ENCODE measurements at places on chromosomes 1 and 21. TPM values are rescaled to one million over a fixed set of nuclear protein-coding genes. Genes with fewer than 3 reads are reported as not detected.

DNA sequence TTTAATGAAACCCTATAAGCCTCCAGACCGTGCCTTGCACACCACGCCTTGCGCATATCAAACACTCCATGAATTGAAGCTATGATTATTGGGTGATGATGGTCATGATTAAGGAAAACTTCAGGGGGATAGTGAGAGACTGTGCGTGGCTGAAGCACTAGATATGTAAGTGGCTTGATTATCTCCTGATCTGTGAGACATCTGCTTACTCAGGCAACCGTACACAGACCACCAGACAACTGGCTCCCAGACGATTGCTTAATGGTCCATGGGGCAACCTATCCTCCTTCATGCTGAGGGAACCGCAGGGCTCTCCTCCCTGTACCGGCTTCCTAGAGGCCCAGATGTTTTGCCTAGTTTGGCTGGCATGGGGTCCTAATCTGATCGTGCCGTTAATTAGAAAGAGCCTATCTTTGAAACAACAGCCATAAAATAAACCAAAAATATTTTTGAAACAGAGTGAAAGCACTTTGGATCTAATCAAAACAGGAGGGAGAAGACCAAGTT lies 51.6 kb downstream of the IRF2BP2 start:
- H3K4me1 ChIP-seq: peaks cover 17% of the 10 kb centered on the region
- no peak overlapping the region for H3K27ac ChIP-seq
- H3K27me3 ChIP-seq: no peaks in the 10 kb centered on the region
- no peak overlapping the region for H3K4me3 ChIP-seq
- DNase-seq: no peak

DNA sequence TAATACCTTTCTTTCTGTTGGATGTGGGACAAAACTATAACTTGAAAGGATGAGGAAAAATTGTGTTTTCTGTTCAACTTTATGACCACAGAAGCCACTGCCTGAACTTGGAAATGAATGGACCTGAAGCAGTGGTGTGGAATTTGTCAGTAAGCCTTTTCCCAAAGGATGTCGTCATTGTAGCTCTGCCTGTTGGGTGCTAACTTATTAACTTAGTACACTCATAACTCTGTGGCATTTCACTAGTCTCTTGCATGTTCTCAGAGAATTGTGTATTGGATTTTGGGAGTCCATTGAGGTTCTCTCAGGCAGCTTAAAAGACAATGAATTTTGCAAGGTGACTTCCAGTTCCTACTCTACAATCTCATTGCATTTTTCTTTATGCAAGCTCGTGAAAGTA lies 49.6 kb downstream of the KCNK2 start:
- no peak overlapping the region for H3K4me3 ChIP-seq
- no peaks in the 10 kb centered on the region for H3K4me1 ChIP-seq
- no peak for DNase-seq
- H3K36me3 ChIP-seq: no peaks in the 10 kb centered on the region

DNA sequence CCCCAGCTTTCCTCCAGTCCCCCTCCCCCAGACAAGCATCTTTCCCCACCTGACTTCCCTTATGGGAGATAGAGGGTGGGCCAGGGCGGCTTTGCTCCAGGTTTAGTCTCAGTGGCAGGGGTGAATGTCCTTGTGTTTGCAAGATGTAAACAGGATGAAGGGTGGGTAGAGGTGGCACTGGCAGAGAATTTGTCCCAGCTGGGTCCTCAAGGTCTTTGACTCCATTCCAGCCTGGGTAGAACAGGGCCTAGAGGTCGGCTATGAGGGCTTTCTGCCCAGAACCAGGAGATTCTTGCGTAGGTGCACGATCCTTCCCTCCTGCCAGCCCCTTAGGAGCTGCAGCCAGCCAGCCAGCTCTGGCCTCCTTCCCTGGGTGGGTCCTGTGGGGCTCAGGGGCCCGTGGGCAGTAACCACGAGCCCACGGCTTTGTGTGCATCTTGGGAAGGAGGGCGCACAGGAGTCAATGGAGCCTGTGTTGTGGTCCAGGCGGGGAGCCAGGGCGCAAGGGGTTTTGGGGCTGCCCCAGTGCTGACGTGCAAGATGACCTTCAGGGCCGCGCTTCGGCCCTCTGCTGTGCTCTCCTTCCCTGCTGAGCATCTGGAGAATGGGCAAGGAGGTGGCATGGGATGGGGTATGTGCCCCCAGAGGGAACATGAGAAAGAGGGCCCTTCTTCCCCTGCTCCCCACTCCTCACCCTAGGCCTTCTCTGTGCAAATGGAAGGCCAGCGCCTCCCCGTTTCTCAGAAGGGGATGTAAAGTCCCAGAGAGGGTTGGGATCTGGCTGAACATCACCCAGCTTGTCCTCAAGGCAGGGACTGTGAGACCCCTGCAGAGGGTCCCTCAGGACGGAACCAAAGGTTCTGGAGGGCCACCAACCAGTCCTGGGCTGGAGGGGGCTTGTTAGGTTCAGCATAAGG lies 15.7 kb downstream of the POU3F1 start:
- peaks cover 4% of the 10 kb centered on the region for H3K36me3 ChIP-seq
- no peak overlapping the region for H3K27ac ChIP-seq
- DNase-seq: no peak
- no peak overlapping the region for H3K4me3 ChIP-seq
- peaks cover 15% of the 10 kb centered on the region for H3K4me1 ChIP-seq

DNA sequence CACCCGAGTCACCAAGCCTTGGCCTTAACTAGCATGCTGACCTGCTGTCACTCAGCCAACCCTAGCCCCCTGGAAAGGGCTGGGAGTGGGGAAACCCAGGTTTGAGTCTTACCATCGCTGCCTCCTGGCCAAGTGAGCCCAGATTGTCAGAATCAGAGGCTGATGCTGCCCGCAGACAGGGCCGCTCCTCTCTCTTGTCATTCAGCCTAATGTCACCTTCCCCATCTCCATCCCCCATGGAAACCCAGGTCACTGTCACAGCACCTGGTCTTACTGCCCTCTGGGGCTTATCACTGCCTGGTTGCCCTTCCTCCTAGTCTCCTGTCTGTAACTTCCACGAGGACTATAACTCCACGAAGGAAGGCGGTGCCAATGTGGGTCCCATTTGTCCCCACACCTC lies 53.6 kb upstream of the CASZ1 start:
- no peaks in the 10 kb centered on the region for H3K4me1 ChIP-seq
- H3K27me3 ChIP-seq: no peaks in the 10 kb centered on the region
- DNase-seq: no peak
- H3K27ac ChIP-seq: no peak overlapping the region

- no peaks in the 10 kb centered on the region for H3K27me3 ChIP-seq
- no peaks in the 10 kb centered on the region for H3K36me3 ChIP-seq
- H3K27ac ChIP-seq: peak overlapping the region; percentile 68
- no peak overlapping the region for H3K4me3 ChIP-seq
- H3K4me1 ChIP-seq: peaks cover 71% of the 10 kb centered on the region
Observed at GRCh38 chr1:51642739-51643142, 25.8 kb downstream of the OSBPL9 start.

DNA sequence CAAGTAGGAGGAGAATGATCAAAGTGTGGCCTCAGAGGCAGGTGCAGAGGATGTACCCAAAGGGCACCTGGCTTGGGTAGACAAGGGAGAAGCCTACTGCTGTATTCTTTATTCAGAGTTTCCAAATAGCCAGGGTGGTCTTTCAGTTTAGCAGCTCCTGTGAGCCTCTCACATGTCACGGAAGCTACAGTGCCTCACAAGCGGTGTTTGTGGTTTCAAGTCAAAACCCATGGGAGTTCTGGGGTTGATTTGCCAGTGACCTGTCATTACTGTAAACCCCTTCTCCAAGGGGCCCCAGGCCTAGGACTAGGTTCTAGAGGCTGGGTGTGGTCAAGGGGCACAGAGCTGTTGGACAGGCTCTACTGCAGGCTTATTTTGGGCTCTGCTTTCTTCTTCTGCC lies 10.2 kb upstream of the IL10 start:
- no peaks in the 10 kb centered on the region for H3K36me3 ChIP-seq
- DNase-seq: no peak
- no peak overlapping the region for H3K4me3 ChIP-seq

DNA sequence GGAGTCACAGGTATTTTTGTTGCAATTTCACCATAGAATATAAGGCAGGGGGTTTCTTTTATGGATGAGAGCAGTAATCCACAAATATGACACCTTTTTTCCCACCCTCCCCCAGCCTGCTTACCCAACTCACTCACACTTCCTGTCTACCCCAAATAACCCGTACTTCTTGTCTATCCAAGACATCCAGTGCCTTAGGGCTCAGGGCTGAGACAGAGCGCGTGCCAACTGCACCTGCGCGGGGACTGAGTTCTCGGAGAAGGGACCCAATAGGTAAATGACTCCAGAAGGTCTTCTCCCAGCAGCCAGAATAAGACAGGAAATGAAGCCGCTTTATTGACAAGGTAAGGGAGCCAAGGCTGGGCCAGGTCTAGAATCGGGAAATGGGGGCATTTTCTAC lies 369.1 kb downstream of the SIPA1L2 start:
- H3K27ac ChIP-seq: no peak overlapping the region
- H3K27me3 ChIP-seq: no peaks in the 10 kb centered on the region

DNA sequence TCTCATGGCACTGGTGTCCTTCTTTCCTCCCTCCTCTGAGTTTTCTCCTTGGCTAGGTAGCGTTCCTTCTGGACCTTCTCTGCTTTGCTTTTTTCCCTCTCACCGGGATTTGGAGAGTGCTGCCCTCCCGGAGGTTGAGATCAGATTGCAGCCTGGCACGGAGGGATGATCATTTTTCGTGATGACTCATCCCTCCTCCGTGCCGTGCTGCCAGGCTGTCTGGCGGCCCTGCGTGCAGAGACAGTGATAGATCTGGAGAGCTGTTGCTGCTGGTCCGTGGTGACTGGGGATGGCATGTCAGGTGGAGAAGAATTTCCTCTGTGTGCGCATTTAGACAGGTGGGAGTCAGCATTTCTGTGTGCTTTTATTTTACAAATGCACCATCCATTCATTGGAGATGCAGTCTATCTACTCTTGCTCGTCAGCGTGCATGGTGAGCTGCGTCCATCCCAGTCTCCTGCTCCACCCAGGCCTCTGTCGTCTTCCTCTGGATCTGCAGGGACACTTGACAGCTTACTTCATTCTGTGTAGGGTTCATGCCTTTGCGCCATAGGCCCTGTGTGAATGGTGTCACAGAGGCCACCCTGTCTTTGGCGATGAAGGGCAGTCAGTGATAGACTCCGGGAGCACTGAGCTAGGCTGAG lies 104.4 kb downstream of the PCBP3 start:
- H3K27ac ChIP-seq: no peak overlapping the region
- H3K27me3 ChIP-seq: no peaks in the 10 kb centered on the region
- no peak for DNase-seq

DNA sequence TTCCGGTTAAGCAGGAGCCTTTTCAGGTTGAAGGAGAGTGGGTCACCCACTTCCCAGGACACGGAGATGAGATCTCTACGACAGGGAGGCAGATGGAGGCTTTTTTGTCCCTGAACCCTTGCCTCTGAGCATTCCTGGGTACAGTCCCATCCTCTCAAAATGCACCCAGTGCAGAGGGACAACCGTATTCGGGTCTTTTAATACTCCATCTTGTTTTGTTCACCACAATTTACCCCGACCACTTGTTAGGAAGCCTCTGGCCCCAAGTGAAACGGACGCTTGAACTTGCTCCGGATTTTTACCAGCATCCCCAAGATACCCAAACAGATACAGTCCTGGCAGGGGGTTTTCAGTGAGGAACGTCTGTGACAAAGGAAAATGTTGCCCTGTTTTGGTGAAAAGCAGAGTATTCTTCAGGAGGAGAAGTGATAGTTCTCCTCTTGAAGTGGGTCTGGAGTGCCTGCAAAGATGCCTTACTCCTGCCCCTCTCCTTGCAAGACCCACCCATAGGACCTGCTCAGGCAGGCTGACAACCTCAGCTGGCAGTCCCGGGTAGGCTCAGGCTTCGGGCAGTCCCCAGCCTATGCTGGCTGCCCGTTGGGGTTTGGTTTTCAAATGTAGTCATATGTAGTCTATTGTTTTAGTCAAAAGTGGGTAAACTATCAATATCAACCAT lies 669 bp upstream of the ARL8A start:
- no peak for DNase-seq
- no peaks in the 10 kb centered on the region for H3K27me3 ChIP-seq
- H3K4me3 ChIP-seq: peak overlapping the region; percentile 93

DNA sequence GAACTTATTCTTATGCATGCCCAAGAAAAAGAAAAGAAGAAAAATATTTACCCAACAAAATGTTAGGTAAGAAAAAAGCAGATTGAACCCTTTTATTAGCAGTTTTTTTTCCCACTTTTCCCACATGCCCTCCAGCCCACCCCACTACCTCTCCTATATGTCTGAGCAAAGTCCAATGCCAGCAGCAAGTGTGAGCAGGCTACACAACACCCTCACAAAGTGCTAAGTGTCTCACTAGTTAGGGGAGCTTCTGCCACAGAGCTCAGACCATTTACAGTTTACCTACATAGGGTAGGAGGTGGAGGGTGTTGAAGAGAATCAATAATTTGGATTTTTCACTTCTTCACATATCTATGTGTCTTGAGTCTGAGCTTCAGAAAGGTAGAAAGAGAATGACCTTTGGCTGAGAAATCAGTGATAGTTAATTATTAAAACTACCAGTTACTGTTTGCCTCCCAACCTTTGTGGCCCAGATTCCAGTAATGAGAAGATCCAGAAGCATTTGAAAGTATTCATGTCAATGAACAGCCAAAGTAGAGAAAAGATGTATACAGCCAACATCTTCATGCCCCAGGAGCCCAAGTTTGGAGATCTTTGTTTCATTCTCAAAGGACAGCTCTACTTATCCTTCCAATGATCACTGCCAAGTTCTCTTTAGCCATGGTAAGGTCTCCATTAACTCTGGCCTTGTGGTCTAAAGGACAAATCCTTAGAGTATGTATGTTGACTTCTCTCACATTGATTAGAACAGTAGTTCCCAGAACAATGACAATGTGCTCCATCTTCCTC lies 26.2 kb downstream of the OR10J5 start:
- H3K4me1 ChIP-seq: no peaks in the 10 kb centered on the region
- no peak overlapping the region for H3K27ac ChIP-seq
- no peaks in the 10 kb centered on the region for H3K27me3 ChIP-seq
- H3K36me3 ChIP-seq: no peaks in the 10 kb centered on the region

- no peaks in the 10 kb centered on the region for H3K4me1 ChIP-seq
- no peak for DNase-seq
- H3K36me3 ChIP-seq: no peaks in the 10 kb centered on the region
- H3K27me3 ChIP-seq: no peaks in the 10 kb centered on the region
Observed at GRCh38 chr21:25987531-25987930, 183.0 kb downstream of the APP start.

DNA sequence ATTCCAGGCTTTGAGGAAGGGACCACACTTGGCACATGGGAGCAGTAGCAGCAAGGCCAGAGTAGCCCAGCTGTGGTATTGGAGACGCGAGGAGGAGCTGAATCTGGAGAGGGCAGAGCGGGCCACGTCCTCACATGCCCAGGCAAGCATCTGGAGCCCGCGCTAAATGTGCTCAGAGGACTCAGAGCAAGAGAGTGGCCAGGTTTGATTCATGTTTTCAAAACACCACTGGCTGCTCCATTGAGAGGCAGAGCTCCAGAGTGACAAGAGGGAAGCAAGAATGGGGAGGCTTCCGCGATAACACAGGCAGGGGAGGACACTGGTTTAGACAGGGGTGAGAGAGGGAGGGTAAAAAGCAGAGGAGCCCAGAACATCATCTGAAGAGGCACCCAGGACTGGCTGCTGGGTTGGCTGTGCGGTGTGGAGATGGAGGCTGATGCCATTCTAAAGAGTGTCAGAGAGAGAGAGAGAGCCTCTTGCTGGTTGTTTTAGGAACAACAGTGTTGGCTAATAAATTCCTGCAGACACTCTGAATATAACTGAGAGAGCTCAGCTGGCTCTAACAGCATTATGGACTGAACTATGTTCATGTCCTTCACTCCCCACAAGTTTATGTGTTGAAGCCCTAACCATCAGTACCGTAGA lies 32.3 kb downstream of the RCAN1 start:
- peaks cover 6% of the 10 kb centered on the region for H3K4me1 ChIP-seq
- H3K36me3 ChIP-seq: no peaks in the 10 kb centered on the region
- DNase-seq: no peak
- H3K4me3 ChIP-seq: no peak overlapping the region

The RAB25 gene
- not detected for total RNA-seq

The CLDN14 gene
- total RNA-seq: not detected

The LYSMD1 gene
- total RNA-seq: 8.7 TPM

The KCNH1 gene
- total RNA-seq: 0.21 TPM

The SPRR1B gene
- total RNA-seq: not detected

All from thoracic aorta (tissue), 2 donors.